ENCODE measurements at places on chromosomes 1 and 21.

DNA sequence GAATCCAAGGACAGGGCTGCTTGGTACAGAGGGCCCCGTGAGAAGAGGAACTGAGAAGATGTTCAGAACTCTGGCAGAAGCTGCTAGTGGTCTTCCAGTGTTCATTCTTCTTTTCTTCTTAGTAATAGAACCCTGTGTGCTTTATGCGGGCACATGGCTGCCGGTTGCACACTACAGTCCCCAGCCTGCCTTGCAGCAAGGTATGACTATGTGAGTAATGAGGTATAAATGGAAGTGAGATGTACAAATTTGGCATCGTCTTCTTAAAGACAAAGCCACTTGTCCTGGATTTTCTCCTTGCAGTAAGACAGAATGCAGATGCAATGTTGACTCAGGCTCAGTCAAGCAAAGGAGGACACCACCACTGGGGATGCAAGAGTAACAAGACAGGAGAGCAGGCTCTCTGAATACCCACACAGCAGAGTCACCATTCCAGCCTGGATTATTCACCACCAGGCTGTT lies 15.0 kb upstream of the ATP1B1 start:
- DNase-seq, result no peak

DNA sequence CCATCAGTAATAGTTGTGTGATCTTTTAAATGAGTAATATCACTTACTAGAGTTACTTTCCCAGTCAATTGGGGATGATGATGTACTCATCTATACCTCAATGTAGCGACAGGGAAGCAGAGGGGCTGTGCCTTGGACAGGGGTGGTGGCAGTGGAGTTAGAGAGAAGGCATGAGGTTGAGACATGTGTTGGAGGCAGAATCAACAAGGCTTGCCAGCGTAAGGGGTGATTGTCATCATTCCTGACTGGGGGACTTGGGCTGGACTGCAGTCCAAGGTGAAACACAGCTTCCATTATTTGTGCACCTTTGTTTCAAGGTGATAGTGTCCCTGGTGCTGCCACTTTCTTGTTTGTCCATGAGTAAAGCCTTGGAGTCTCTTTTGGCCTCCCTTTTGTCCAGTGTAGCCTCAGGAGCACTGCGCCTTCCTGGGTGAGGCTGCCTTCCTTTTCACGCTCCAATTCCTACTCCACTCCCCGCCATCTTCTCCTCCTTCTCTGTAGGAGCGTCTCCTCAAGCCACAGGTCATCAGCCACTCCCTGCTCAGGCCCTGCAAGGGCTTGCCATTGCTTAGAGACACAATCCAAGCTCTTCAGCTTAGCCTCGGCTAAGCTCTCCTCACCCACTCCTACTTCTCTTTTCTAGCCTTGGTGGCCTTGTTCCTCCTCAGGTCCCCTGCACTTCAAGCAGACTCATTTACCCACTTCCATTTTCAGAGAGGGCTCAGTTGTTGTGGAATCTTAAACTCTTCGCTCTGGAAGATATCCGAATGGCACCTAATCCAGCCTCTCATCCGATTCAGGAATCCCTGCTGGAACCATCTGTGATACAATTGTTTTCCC lies 77.6 kb upstream of the CD34 start:
- DNase-seq, result no peak

GRCh38 chr1:225470211-225471108 lies 42.6 kb upstream of the LBR start:
- DNase-seq, result no peak

- no peak for DNase-seq
Measured at GRCh38 chr1:38624336-38625039, 235.1 kb downstream of the RRAGC start.

DNA sequence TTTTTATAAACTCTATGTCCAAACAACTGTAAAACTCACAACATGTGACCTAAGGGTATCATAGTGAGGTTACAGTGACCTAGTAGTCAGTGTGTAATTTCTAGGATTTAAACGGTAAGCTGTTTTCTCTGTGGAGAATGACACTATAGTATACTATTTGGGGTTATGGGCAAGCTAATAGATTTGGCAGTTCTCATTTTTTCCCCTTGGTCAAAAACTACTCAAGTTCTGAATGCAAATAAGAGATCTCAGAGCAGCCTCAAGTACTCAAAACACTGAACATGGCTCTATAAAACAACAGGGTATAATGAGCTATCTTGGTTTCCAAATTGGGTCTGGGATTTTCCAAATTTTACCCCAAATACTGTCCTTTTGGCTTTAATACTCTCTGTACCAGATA lies 88.5 kb upstream of the HMCN1 start:
- DNase-seq, result no peak

All from activated CD4-positive, CD25-positive, alpha-beta regulatory T cell treated with anti-CD3 and anti-CD28 coated beads, Interleukin-2, amount 50 U/mL, for 16 hours (primary cell).